RPMI8226 (cell line): ENCODE measurements at places on chromosomes 4 and X.

DNA sequence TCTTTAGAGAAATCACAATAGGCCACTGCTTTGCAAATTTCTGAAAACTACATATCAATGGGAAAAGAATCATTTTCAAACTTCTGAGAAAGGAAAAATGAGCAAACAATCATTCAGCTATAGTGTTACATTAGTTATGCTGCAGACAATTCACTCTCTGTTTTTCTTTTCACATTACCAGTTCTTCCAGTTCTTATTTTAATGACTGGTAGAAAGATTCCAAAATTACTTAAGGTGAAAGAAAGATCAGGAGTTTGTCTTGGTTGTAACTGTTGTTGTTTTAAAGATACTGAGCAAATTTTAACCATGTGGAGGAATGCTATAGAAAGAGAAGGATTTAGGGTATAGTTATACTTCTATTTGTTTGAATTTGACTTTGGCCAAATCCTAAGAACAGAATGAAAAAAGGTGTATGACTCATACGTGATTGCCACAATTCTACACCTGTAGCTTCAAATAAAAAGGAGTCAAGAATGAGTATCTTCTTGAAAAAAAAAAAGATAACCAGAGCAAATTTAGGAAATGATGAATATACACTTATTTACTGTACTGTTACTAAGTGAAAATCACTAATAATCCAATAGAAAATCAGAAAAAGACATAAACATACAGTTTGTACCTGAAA, 21.0 kb upstream of the RASGEF1B start:
- DNase-seq: no peak

DNA sequence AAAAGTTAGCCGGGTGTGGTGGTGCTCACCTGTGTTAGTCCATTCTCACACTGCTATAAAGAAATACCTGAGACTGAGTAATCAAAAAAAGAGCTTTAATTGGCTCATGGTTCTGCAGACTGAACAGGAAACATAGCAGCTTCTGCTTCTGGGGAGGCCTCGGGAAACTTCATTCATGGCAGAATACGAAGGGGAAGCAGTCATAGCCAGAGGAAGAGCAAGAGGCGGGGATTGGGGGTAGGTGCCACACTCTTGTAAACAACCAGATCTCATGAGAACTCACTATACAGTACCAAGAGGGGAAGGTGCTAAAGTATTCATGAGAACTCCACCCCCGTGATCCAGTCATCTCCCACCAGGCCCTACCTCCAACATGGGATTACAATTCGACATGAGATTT, 64.1 kb downstream of the BEND4 start:
- DNase-seq: no peak

DNA sequence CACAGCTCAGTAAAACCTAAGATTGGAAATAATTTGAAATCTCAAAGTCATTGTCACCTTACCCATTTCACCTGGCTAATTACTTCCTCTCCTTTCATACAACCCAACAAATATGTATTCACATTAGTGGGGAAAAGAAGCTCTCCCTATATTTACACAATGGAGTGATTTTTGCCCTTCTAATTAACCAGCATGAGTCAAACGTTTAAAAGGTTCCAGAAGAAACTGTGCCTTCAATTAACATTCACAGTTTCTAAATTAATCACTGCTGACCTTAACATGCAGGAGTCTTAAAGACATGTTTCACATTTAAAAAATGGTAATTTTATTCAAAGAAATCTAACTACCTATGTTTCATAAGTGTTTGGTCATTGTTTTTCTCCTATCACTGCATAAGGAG, 254.6 kb downstream of the CBLL2 start:
- no peak for DNase-seq

DNA sequence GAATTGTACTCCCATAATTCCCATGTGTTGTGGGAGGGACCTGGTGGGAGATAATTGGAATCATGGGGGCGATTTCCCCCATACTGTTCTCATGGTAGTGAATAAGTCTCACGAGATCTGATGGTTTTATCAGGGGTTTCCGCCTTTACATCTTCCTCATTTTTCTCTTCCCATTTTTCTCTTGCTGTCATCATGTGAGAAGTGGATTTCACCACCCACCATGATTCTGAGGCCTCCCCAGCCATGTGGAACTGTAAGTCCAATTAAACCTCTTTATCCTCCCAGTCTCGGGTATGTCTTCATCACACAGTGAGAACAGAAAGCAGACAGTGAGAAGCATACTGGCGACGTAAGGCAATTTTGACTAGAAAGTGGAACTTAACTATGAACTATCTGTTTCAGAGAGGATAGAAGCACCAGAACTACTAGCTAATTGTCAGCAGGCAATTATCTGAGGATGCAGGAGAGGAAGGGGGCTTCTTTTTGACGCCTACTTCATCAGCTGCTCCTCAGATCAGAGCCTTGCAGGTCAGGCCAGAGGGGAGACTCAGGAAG, 8.5 kb upstream of the GPR50 start:
- DNase-seq: no peak

GRCh38 chr4:3874525-3875110, 108.4 kb downstream of the ADRA2C start:
- DNase-seq: no peak

DNA sequence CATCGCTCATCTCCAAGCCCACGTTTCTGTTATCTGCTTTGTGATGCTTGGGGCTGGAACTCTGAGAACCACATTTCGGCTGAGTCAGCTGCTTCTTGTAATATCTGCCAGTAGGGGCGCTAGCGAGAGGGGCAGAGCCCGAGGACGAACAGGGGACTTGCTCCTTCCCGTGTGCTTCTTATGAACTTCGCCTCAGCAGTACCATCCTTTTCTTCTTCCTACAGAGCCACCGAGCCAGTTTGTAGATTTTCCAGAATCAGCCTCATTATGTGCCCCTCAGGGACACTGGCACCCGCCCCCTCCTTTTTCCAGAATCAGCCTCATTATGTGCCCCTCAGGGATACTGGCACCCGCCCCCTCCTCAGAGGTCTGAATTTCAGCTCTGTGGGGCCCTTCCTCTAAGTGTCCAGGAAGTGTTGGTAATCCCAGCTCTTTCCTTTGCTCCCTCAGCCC, 441.7 kb upstream of the RASGEF1B start:
- DNase-seq: peak; percentile 58

DNA sequence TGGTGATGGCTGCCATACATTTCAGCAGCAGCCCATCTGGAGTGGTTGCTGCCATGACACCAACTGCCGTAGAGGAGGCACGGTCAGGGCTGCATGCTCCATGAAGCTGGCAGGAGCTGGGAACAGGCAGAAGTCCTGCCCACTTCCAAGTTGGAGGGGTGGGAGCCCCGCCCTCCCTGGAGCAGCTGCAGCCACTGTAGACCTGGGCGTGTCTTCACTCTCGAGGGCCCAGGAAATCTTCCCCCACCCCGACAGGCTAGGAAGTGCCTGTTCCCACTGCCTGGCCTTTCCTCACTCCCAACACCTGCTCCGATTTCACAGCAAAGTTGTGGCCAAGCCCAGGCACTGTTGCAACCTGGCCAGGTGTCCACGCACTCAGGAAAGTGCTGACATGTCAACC, 42.3 kb downstream of the NALF2 start:
- no peak for DNase-seq

- no peak for DNase-seq
These were observed 8.6 kb downstream of the GALNT7 start for GRCh38 chr4:173177232-173177631.

DNA sequence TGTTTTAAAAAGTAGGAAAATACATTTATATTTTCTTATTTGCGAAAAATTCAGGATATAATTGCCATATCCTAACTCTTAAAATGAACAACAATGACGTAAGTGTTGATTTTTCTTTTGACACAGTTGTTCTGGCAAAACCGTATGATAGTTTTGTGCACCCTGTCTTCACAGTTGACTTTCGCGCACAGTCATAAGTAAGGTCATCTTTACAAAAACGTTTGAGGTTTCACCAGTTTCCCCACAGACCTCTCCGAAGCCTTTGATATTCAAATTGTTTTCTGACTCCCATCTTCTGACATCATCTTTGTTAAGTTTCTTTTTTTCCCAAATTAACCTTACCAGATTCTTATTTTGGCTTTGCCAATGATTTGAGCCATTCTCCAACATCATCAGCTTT, 48.1 kb upstream of the ATXN3L start:
- DNase-seq: no peak

DNA sequence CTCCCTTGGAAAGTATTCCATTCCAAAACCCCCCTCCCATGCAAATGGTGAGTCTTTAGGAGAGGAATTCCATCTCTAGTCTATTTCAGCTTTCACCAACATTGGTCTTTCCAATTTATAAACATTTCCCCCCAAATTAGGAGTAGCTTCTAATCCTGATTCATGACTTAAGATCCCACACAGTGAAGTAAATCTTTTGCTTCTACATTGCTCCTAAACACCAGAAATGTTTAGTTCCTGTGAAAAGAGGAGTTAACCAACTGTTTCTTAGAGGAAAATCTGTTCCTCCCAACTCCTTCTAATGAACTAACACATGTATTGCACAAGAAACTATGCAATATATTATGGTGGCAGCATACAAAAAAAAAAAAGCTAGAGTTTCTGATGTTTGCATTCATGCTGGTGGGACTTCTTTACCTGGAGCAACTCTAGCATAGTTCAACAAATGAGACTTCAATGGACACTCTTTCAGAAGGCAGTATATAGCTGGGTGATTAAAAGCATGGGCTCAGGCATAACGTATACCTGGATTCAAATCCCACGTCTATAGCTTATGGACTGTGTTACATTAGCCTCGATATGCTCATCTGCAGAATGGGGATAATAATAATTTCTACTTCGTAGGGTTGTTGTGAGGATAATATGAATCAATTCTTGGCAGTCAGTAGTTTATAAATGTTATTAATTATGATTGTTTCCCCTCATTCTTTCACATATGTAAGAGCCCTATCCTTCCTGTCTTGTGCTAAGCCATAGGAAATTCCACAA, 131.6 kb upstream of the TMEM164 start:
- no peak for DNase-seq
